ENCODE measurements at places on chromosomes 7 and 10.

- no peak for DNase-seq
These were observed 77.6 kb upstream of the IMMP2L start for GRCh38 chr7:111639934-111640333.

GRCh38 chr10:132647424-132647823 lies 109.8 kb downstream of the INPP5A start:
- no peak for DNase-seq

DNA sequence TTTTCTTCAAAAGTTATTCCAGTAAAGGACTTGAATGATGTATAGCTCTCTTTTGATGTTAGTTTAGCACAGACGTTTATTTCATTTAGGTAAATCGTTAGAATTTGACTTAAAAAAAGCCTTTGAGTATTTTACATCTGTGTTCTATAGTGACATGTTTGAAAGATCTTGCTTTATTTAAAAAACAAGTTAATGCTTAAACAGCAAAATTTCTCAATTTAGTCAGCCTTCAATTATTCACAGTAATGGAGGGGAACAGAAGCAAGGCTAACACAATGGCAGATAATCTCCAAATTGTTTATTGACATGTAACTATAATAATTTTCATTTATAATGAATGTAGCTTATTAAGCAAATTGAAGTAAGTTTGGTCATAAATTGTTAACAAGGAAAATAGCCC lies 63.5 kb downstream of the MKLN1 start:
- no peak for DNase-seq

DNA sequence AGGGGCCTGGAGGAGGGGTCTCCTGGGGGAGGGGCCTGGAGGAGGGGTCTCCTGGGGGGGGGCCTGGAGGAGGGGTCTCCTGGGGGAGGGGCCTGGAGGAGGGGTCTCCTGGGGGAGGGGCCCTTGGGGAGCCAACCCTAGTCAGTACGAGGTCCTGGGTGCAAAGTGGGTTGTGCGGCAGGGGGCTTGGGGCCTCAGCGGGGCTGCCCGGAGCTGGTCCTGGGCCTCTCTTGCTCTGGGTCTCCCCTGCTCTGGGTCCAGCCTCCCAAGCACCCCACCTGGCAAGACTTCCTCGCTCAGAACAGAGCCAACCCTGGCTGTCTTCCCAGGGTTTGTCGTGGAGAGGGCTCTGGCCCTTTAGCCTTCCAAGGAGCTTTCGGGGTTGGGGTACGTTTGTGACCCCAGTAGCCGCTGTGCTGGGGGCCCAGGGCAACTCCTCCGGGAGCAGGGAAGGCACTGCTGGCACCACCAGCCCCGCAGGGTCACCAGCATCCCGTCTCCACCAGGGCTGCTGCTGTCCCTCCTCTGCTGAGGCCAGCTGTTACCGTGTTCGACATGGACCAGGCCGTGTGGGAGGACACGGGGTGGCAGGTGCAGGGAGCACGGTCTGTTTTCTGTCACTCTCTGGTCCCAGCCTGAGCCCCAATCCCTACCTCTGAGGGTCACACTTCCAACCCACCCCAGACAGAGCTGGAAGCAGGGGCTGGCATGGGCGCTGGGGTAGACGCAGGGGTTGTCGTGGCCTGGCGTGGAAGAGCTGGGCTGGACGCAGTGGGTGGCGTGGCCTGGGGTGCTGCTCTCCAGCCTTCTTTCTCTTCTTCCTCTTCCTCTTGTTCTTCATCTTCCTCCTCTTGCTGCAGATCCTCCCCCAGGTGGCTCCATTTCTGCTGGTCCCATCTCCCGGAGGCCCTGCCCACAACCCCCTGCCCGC lies 22.8 kb downstream of the PWWP2B start:
- DNase-seq: no peak

GRCh38 chr10:117929327-117930067 lies 117.2 kb downstream of the RAB11FIP2 start:
- no peak for DNase-seq

- no peak for DNase-seq
These were observed 60.4 kb downstream of the DNAJB6 start for GRCh38 chr7:157397036-157397720.

DNA sequence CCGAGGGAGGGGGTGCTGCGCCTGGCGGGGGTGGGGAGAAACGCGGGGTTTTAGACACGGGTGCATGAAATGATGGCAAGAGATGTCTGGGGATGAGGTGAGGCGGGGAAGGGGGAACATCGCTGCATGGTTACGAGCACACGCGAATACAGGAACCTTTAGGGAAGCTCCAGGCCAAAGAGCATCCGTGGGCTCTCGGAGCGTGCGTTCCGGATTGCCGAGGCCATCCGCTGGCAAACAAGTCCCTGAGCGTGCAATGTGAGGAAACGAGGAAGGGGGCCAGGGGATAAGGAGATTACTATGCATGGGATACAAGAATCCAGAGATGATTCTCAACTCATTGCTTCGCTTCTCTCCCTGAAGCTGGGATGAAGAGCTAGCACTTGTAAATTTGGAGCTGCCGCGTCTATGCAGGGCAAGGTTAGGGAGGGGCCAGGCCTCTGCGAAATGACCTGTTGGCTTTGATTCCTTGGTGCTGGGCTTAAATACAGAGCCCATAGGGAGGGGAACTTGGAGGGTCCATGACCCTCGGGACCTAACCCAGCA lies 520 bp upstream of the WNT2 start:
- DNase-seq: no peak

DNA sequence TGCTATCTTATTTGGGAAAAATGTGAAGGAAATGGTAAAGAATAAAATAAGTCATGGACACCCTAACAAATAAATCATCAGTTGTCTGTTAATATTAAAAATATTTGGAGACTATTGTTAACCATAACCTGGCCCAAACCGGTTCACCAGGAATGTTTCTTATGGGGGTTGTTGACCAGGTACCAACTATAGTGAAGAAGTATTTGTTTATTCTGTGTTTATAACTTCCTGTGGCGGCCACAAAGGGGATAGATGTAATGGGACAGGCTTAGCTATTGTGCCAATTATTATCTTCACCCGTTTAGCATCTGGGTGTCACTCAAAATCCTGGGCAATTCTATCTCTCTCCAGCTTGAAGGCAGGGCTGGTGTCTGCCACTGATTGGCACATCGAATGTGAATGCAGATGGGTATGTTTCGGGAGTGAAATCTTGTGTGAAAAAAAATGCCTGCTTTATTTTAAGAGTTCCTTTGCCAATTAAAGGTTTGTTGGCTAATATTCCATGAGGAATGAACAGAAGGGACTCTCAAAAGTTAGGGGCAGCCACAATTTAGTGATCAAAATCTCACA lies 500.9 kb downstream of the ARL4A start:
- DNase-seq: no peak

- DNase-seq: peak; percentile 22
These were observed 4.6 kb downstream of the TRPV6 start for GRCh38 chr7:142880876-142881505.

- no peak for DNase-seq
These were observed 23.7 kb downstream of the SH2B2 start for GRCh38 chr7:102310414-102310815.

Measured in neural crest cell (in vitro differentiated cells).